ENCODE measurements at places on chromosomes 3 and 15.

DNA sequence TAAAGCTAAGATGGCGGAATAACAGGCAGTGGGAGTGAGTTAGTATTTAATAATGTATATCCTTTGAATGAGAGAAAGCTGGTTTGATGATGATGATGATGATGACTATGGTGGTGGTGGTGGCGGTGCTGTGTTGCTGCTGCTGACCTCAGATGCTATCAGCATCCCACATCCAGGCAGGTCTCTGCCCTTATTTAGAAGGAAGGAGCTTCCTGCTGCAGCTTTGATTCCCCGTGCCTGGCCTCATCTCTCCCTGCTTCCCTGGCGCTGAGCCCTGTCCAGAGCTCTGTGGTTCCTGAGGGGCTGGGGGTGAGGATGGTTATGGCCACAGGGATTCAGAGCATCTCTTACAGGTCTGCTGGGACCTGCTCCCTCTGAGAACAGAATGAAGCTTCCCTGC lies 73.1 kb downstream of the RAB11A start:
- DNase-seq: no peak

DNA sequence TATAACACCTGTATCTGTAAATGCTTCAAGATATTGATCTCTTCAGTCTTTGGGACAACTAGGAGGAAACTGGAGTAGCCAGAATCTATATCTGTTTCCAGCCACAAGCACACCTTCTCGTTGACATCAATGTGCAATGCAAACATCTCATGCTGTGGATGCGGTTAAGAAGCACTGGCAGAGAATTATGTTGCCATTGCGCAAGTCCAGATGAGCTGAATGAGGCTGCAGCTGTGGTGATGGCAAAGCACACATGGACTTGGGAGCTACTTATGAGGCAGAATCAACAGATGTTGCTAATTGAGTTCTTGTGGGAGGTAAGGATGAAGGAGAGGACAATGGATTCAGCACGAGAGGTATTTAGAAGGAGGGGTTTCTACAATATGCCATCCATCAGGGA lies 90.9 kb downstream of the STRIT1 start:
- peak; percentile 87 for DNase-seq

GRCh38 chr15:33104212-33104611 lies 90.3 kb downstream of the FMN1 start:
- peak; percentile 55 for DNase-seq

- DNase-seq: no peak
These were observed 183.8 kb upstream of the IL12A start for GRCh38 chr3:159804726-159805410.

DNA sequence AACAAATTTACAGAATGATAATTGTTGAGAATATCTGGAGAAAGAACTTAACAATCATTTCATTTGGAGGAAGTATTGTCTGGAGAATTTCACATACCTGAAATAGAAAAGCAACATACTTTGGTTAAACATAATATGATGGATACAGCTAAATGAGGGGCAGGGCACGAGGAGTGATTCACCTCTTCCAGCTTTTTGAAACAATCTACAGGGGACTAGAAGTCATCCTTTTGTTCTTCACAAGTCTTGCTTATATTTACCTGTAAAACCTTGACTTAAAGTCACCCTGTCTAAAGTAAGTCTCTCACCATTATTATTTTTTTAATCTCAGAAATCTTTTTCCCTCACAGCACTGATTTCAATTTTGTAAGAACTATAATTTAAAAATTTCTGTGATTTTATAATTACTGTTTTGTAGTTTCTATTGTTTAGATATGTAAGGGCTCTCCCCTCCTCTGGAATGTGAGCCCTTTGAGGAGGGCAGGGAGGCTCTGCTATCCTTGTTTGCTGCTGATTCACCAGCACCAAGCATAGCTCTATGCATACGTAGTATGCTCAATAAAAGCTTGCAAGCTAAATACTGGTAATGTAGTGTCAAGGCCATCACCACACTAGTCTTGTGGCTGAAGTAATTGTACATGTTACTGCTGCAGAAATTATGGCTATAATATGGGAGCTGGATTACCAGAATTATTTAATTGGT lies 193.9 kb upstream of the THRB start:
- no peak for DNase-seq

DNA sequence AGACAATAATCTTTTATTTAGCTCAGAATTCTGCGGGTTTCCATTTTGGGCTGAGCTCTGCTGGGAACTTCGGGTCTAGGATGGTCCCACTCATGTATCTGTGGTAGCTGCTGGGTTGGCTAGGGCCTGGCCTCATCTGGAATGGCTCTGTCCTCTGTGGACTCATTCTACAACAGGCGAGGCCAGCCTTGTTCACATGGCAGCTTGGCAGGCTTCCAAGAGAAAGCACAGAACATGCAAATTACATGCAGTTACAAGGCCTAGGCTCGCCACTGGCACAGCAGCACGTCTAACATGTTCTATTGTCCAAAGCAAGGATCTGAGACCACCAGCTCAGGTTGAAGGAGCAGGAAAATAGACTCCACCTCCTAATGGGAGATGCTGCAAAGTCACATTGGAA lies 431.4 kb downstream of the PDCD6IP start:
- no peak for DNase-seq

GRCh38 chr3:61315871-61316270 lies 64.6 kb upstream of the FHIT start:
- no peak for DNase-seq

- no peak for DNase-seq
These were observed 144.2 kb downstream of the GHSR start for GRCh38 chr3:172303941-172304558.

- no peak for DNase-seq
These were observed 1.4 kb upstream of the WHAMM start for GRCh38 chr15:82807920-82808633.

GRCh38 chr3:4820296-4821121 lies 158.7 kb upstream of the BHLHE40 start:
- DNase-seq: no peak

DNA sequence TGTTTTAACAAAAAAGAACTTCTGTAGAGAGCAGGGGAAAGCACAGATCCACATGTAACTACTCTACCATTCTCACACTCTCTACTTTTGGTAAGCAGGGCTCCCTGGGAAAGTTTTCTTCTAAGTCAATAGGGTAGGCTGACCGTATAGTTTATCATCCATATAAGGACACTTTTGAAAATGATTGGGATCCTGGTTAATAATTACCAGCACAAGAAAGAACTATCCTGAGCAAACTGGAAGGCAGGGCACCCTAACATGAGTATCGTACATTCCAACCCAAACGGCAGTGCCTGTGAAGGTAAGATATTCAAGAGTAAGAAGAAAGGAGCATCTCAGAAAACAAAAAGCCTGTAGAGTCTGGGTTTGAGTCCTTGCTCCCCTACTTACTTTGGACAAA lies 22.1 kb downstream of the SUSD5 start:
- no peak for DNase-seq

GRCh38 chr15:72923289-72923688 lies 129.0 kb upstream of the NEO1 start:
- no peak for DNase-seq

DNA sequence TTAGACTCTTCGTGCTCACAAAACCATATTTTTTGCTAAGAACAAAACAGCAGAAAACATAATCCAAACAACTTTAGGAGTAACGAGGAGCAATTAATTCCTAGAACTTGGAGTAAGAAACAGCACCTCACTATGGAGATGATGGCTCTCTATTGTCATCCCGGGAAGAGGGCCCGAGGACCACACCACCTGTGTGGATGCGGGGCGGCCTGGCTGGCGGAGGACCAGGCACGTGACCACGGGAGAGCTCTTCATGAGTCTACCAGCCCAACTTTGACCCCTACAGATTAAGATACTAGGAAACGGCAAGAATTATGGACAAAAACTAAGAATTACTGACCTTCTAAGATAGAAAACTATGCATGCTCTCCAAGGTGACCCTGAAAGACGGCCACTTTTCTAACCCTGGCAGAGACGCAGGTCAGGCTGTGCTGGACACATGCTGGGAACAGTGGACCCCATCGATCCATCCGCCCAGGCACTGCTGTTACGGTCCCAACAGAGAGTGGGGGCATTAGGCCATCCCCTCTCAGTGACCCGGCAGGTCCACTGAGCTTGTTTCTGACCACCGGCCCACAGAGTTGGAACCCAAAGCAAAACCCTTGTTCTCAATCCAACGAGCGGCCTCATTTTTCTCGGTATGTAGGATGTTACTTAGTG lies 13.1 kb upstream of the OCA2 start:
- DNase-seq: no peak

GRCh38 chr3:29668728-29669127 lies 387.9 kb downstream of the RBMS3 start:
- no peak for DNase-seq

DNA sequence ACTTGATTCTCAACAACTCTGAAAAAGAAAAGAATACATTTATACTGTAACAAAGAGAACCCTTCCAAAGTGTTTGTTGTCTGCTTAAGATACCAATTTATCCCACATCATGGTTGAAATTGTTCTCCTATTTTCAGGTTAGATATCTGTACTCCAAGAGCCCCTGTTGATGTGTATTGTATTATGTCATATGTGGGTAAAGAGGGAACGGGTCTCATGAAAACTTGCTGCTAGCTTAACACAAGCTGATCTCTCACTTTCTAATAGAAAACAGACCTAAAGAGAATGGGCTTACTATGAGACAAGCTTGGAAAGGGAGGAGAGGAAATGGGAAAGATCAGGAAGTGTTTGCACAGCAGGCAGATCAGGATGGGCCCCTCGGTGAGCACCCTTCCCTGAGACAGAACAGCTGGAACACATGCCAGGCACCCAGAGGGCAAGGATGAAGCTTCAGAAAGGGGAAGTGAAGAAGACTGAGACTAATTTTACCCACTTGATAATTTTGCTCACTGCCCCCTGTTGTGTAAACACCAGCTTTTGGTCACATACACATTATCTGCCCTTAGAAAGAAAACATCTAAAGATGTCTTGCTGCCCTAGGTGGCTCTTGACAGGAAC lies 747.9 kb upstream of the CCDC54 start:
- DNase-seq: no peak

- DNase-seq: peak; percentile 3
These were observed 45.2 kb downstream of the CMC1 start for GRCh38 chr3:28286595-28286994.

DNA sequence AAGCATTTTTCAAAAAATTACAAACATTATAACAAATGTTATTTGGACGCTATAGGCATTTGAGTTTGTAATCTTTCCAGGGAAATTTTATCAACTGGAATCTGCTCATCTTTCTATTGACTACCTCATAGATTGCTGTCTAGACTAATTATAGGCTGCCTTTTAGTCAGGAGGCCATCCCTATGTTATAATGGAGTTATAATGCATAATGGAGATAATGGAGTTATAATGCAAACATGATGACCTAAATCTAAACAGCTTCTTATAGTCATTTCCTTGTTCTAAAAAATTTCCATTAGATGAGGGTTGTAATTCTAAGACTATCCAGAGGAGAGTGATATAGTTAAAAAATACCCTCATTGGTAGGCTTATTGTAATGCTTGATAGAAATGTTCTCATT lies 226.4 kb downstream of the SI start:
- DNase-seq: no peak

- DNase-seq: peak; percentile 54
These were observed 500 bp upstream of the ZSCAN2 start for GRCh38 chr15:84600331-84600686.

- DNase-seq: peak; percentile 8
These were observed 33.9 kb upstream of the MEX3B start for GRCh38 chr15:82079736-82080135.

DNA sequence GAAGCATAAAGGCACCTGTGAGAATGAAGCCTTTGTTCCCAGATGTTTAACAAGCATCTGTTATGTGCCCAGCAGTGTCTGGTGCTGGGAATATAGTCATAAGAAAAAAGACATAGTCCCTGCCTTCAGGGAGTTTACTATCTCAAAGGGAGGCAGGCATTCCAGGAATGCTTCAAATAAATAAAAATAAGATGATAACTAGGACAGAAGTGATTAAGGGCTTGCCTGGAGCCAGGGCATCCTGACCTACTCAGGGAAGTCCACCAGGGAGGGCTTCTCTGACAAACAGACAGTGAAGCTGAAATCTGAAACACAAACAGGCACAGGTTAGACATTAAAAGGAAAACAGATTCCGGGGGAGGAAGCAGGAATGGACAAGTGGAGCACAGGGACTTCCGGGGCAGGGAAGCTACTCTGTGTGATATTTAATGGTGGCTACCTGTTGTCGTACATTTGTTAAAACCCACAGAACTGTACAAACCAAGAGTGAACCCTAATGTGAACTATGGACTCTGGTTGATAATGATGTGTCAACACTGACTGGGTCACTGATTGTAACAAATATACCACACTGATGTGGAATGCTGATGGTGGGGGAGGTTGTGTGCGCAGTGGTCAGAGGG lies 53.3 kb downstream of the ITGB5 start:
- no peak for DNase-seq

- DNase-seq: peak; percentile 27
These were observed 12.6 kb upstream of the PLCL2 start for GRCh38 chr3:16871915-16872842.

DNA sequence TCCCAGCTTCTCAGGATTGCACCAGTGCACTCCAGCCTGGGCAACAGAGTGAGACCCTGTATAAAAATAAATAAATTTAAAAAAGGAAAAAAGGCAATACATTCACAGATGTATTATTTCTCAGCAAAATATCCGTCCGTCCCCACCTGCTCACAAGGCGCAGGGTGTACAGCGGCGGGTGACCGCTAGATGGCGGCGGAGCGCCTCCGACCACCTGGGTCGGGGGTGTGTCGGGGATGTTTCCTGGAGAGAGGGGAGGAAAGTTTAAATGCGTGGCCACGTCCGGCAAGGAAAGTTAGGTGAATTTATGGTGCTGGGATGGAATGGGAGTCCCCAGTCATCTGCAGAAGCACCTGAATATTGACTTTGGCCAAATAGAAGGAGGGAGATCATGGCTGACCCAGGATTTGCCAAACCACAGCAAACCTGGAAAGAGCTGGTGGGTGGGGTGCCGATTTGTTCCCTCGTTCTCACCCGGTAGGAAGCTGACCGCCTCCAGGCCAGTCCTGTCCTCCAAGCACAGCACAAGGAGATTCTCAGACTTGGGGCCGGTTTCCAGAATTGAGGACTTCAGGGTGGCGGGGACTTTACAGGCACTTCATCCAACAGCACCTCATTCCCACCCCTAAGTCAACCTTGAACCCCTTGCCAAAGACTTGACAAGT lies 88.3 kb downstream of the TMEM266 start:
- DNase-seq: no peak

- no peak for DNase-seq
These were observed 6.1 kb downstream of the RASSF1 start for GRCh38 chr3:50334339-50335075.

DNA sequence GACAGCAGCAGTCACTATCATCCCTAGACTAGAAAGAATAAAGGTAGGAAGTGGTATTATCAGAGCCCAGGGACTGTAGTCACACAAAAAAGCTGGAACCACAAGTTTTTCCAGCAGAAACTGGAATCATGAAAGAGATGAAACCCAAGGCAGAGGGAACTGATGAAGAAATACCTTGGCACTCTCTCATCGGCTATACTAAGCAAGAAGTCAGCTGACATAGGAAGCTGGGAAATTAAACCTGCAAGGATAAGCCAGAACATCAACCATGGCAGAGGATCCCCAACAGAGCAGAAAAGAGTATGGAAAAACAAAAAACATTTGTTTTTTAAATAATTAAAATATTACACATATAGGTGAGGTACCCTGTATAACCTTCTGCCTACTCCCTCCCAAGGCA lies 86.5 kb downstream of the AQR start:
- no peak for DNase-seq

- peak; percentile 28 for DNase-seq
These were observed 113.2 kb downstream of the TCF12 start for GRCh38 chr15:57031605-57032004.

All from skeletal muscle cell (primary cell).